Effector memory CD4-positive, alpha-beta T cell (primary cell): ENCODE measurements at places on chromosomes 4 and X.

GRCh38 chr4:92254767-92255442 lies 48.9 kb upstream of the GRID2 start:
- DNase-seq: no peak

- no peak for DNase-seq
Observed at GRCh38 chr4:184279496-184280061, 61.9 kb upstream of the ENPP6 start.

DNA sequence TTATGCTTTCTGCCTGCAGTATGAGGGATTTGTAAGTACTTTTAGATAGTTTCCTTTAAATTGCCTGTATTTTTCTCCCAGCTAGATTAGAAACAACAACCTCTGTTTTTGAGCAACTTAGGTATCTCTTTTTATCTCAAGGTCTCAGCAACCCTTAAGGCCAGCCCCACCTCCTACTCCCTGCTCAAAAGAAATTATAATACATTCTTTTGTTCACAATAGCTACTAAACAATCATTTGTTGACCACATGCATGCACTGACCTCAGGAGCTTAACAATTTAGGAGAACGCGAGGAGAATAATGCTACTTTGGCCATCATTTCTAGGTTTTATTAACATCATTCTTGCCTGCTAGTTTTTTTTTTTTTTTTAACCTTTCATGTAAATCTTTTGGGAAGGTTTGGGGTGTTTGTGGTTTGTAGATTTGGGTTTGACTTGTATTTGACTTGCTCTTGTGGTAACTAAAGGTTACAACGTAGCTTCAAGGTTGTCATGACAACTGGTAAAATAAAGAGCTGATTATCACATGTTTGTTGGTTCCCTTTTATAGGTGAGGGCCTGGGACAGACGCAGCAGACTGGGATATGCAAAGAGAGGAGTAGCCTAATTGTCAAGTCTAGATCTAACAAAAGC lies 145.4 kb upstream of the PLAC1 start:
- DNase-seq: peak; percentile 31

DNA sequence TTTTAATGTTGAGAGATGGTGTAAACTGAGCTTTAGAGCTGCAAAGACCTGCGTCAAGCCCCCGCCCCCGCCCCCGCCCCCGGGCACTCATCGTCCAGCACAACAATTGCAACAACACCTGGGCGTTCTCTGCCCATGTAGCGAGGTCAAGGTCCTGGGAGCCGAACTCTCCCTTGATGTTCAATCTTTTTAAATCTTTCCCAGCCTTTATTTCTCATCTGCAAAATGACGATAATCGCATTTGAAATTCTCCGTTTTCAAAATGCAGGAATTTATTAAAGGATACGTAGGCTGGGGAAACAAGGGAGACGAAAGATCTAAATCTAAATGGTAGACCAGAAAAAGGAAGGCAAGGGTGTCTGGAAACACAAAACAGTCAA lies 648 bp upstream of the MSMO1 start:
- DNase-seq: no peak

DNA sequence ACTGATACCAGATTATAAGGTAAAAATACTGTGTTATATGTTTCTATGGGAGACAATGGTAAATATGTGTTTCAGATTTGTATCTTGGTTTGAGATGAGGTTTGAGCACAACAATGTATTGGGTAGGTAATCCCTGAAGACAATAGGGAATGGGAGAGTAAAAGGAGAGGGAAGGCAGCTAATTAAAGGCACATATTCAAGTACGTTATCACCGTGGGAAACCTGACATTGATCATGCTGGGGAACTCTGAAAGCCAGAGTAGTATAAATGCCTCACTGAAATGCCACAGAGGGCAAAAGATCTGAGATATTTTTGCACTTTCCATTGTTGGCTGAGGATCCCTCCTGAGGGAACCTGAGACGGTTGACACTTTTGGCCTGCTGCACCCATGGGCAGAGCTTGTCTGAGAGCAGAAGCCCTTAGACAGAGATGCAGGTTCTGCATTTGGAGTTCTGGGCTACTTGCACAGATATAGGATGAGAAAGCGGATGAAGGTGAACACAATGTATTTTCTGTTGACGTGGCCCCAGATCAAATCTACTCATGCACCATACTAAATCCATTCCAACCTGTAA lies 506.7 kb downstream of the PCDH18 start:
- no peak for DNase-seq

DNA sequence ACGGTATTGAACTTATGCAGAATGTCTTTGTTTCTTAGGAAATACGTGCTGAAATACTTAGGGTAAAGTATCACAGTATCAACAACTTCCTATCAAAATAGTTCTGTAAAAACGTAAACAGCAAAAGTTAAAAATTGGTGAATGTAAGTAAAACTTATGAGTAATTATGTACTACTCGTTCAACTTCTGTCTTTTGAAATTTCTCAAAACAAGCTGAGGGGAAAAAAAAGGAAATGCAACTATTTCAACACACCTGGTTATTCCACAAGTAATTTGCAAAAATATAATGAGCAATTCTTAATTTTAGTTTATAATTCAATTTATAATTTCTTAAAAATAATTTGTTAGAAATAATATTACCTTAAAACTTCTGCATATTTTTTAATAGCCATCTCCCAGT lies 8.3 kb downstream of the PPID start:
- DNase-seq: no peak

GRCh38 chr4:107718351-107718965 lies 1.6 kb downstream of the PAPSS1 start:
- DNase-seq: no peak

DNA sequence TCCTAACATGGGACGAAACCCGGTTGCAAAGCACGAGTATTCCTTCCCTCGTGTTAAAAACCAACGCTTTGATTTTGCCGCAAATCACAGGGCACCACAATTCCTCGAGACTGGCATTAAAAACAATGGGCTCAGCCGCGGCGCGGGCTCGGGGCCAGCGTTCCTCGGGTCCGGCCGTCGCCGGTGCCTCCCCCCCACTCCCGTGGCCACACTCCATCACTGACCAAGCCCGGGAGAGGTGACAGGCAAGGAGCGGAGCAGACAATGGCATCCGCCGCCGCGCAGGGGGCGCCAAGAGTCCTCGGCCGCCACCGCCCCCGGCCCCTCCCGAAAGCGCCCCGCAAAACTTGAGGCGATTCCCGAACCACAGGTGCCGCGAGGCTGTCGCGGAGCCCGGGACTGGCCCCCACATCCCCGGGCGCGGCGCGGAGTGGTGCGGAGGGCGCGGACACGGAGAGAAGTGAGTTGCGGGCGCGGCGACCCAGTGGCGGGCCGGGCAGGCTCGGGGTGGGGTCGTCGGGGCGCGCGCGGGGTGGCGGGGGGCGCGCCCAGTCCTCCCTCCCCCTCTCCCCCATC lies 445 bp downstream of the AP1S2 start:
- peak; percentile 14 for DNase-seq

GRCh38 chr4:48827622-48828021 lies 3.3 kb upstream of the OCIAD1 start:
- no peak for DNase-seq

GRCh38 chr4:116926631-116927295 lies 158.6 kb downstream of the TRAM1L1 start:
- DNase-seq: no peak

DNA sequence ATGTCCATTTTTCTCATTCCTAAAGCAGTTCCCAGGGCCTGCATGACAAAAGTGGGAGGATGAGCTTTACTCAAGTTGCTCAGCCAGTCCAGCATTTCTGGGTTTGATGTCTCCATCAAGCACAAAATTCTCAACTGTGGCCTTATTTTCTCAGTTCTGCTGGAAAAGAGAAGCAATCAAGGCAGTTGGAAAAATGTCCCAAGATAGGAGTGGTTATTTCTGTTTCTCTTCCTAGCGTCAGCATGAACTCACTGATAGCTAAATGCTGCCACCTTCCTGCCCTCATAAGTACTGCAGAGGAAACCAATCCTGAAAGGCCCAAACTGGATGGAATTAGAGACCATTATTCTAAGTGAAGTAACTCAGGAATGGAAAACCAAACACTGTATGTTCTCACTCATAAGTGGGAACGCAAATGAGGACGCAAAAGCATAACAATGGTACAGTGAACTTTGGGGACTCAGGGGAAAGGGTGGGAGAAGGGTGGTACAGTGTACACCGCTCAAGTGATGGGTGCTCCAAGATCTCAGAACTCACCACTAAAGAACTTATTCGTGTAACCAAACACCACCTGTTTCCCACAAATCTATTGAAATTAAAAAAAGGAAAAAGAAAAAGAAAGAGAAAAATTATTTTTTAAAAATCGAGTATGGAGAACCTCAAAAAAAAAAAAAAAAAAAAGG lies 29.6 kb downstream of the ADH7 start:
- peak; percentile 5 for DNase-seq

DNA sequence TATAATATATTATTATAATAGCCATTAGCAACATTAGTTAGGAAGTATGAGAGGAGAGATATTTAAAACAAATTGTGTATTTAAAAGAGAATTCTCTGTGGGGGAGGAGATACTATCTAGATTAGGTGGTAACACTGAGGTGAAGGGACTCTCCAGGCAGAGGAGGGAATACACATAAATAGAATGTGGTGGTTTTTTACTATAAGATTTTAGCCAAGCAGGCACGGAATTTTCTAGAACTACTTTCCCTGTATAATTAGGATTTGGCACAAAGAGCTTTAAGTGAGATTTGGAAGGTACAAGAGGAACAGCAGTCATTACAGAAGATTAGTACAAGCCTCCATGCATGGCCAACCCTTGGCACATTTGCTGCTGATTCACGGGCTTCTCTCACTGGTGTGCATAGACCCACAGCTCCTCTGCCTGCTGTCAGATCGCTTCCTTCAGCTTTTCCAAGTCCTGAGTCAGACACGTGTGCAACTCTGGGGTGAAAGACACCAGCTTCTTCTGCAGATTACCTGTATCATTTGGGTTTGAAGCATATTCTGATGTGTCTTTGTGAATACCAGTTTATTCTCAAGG lies 685.5 kb downstream of the KCTD8 start:
- DNase-seq: no peak

DNA sequence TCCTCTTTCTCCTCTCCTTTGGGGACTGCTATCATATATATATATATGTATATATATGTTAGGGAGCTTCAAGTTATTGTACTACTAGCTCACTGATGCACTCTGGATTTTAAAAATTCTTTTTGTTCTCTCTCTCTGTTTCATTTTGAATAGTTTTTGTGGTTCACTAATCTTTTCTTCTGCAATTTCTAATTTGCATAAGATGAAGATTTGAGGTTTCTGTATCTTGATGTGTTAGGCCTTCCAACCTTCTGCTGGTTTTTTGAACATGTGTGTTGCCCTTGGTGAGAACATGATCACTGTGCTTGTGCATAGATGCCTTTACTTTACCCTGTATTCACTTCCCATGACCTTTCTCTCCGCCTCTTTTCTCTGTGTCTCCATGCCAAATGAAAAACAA lies 7.8 kb upstream of the ZNF718 start:
- DNase-seq: no peak

GRCh38 chr4:177826973-177827372 lies 384.7 kb upstream of the AGA start:
- no peak for DNase-seq

DNA sequence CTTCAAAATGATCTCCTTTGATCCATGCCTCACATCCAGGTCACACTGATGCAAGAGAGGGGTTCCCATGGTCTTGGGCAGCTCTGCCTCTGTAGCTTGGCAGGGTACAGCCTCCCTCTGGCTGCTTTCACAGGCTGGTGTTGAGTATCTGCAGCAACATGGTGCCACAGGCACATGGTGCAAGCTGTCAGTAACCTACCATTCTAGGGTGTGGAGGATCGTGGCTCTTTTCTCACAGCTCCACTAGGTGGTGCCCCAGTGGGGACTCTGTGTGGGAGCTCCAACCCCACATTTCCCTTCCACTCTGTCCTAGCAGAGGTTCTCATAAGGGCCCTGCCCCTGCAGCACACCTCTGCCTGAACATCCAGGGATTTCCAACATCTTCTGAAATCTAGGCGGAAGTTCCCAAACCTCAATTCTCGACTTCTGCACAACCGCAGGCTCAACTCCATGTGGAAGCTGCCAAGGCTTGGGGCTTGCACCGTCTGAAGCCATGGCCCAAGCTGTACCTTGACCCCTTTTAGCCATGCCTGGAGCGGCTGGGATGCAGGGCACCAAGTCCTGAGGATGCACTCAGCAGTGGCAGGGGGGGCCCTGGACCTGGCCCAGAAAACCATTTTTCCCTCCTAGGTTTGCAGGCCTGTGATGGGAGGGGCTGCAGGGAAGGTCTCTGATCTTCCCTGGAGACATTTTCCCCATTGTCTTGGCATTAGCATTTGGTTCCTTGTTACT lies 137.8 kb upstream of the NUDT6 start:
- DNase-seq: no peak

DNA sequence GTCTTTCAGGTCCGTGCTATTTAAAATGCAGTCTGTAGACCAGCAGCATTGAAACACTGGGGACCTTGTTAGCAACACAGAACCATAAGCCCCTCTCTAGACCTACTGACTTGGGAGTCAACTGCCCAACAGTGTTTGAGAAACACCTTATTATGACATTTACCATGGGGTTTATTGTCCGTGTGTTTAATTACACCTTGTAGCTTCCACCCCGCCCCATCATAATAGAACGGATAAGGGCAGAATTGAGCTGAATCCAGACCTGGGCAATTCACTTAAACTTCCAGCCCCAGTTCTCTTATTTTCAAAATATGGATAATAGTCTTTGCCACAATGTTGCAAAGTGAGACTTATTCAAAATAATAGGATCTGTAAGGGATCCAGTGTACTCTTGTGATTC lies 30.6 kb upstream of the CLNK start:
- DNase-seq: no peak

DNA sequence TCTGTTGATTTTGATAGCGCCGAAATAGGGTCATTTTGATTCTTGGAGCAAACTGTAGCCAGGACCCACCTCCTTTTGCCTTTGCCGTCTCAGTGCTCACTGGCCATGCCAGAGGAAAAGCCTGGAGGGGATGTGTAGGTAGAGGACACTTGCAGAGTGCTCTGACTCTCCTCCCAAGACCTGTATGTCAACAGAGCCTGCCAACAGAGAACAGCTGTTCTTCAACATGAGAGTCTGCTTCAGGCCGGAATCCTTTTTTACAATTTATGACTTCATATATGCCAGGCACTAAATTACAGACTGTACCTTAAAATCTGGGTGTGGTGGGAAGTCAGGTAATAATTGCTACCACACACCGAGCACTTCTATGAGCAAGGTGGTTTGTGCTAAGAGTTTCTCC lies 94.2 kb downstream of the KDR start:
- DNase-seq: no peak

GRCh38 chrX:12423346-12423745 lies 285.1 kb downstream of the FRMPD4 start:
- DNase-seq: no peak
